ENCODE measurements at places on chromosomes 6 and 20. TPM values are rescaled to one million over a fixed set of nuclear protein-coding genes. Genes with fewer than 3 reads are reported as not detected.

FAM209B gene
- total RNA-seq = not detected

SAPCD1 gene
- total RNA-seq = 9.4 TPM

OPRM1 gene
- total RNA-seq = not detected

EFCAB8 gene
- 0.60 TPM for total RNA-seq

OGFRL1 gene
- total RNA-seq = 21.1 TPM

AHCY gene
- total RNA-seq = 101 TPM

SLC9A8 gene
- total RNA-seq = 14.4 TPM

MARCKS gene
- 320 TPM for total RNA-seq

FRS3 gene
- 4.4 TPM for total RNA-seq

PAX1 gene
- not detected for total RNA-seq

TREML2 gene
- not detected for total RNA-seq

CNR1 gene
- not detected for total RNA-seq

DNA sequence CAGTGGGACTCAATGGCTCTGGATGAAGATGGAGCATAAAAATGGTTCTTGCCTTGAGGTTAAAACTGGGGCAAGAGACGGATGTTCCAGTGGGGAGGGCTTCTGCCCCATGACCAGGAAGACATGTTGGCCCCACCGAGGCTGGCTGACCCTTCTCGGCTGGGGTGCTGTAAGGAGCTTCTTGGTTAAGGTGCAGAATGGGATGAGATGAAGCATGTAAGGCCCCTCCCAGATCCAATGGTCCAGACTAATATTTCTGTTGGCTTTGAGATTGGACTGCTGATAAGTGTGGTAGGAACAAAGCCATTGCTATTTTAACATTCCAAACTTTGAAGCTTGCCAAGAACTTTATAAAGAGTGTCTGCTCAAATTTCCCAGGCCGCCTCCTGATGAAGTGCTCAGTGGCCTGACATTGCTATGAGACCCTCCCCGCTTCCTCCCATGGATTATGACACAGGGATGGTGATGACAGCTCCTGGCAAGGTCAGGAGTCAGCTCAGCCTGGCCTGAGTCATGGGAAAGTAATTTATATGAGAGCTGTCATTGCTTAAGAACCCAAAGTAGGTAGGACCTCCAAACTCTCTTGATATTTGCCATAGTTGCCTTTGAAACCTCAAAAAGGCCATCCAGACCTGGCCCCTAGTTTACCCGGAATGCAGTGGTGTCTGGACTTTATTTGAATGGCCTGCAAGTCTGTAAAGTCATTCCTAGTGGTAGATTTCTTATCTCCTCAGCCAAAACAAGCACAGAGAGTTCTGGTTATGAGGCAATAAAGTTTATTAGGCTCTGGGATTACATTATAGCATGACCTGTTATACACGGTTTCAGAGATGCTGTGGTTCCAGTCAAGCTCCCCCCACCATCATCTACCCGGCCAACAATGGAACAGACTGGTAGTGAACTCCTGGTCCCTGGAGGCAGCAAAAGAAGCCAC is 55.2 kb downstream of the TGM2 start:
- DNase-seq = peak; percentile 84

GRCh38 chr6:7544597-7544996 is 3.1 kb downstream of the DSP start:
- no peak for DNase-seq

DNA sequence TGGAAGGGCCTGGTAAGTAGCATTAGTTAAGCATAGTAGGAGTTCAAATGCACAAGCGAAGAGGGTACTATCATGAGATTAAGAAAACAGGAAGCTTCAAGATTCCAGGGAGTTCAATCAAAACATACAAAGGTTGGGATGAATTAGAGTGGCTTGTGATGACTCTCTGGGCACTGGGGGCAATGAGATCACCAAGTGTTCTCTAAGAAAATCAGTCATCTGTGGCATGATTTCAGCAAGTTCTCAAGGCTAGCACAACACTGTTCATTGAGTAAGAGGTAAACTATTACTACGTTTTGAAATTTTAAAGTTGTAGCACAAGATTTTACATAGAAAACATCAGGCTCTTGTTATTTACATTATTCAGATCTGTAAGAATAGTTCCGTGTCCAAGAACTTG is 139.7 kb upstream of the FLRT3 start:
- no peak for DNase-seq

DNA sequence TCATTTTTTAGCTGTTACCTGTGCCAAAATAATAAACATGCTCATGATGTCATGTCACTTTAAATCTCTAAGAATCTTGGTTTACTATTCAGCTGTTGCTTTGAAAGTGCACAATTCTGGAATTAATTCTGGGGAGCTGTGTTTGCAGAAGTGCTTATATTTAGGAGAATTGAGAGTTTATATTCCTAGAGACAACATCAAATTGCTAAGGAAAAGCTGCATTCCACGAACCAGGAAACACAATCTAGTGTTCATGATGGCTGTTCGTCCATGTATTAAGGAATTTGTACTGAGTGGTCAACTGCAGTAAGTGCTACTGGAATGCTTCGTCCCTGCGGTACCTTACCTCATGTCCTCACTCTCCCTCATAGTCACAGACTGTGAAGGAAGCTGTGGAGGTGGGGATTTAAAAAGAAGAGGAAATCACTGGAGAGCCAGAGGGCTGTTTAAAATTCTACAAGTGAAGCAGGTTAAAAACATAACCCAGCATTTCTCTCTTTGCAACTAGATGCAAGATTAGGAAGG is 161.0 kb downstream of the TRMT11 start:
- DNase-seq = no peak

DNA sequence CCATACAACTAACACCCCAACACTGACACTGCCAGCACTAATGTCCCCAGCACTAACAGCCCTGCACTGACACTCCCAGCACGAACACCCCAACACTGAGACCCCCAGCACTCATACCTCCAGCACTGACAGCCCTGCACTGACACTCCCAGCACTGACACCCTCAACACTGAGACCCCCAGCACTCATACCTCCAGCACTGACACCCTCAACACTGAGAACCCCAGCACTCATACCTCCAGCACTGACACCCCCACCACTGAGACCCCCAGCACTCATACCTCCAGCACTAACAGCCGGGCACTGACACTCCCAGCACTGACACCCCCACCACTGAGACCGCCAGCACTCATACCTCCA is 57.2 kb downstream of the ERMARD start:
- no peak for DNase-seq

DNA sequence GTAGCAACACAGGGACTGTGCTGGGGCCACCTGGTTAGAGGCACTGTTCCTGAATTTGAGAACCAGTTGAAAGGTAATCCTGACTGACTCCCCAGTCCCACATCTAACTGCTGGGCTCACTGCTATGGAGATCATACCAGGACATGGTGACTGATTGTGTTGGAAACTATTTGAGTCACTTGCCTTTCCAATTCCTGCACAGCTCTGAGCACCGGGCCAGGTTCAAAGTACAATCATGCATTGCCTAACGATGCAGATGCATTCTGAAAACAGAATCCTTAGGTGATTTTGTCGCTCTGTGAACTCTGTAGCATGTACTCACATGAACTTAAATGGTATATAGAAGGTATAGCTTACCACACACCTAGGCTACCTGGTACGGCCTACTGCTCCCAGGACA is 215.3 kb downstream of the BMP7 start:
- DNase-seq = no peak

- DNase-seq = no peak
Observed at GRCh38 chr6:107077710-107078109, 37.6 kb downstream of the BEND3 start.

DNA sequence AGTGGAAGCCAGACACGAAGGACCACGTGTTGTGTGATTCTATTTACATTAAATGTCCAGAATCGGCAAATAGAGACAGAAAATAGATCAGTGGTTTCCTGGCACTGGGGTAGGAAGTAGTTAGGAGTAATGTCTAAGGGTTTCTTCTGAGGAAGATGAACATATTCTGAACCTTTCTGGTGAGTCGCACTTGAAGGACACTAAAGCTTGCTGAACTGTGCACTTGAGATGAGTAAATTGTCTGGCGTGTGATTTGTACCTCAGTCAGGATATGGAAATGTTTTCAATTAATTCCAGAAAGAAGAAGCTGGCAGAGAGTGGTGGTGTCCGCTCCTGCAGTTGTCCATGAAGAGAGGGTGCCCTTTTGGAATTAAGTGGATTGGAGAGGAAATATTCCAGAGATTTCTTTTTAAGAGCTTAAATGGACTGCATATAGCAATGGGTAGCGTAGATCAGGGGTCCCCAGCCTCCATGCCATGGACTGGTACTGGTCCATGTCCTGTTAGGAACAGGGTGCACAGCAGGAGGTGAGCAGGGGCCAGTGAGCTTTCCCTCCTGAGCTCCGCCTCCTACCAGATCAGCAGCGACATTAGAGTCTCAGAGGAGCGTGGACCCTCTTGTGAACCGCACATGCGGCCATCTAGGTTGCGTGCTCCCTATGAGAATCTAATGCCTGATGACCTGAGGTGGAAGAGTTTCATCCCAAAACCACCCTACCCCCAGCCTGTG is 12.4 kb upstream of the KIF25 start:
- no peak for DNase-seq

DNA sequence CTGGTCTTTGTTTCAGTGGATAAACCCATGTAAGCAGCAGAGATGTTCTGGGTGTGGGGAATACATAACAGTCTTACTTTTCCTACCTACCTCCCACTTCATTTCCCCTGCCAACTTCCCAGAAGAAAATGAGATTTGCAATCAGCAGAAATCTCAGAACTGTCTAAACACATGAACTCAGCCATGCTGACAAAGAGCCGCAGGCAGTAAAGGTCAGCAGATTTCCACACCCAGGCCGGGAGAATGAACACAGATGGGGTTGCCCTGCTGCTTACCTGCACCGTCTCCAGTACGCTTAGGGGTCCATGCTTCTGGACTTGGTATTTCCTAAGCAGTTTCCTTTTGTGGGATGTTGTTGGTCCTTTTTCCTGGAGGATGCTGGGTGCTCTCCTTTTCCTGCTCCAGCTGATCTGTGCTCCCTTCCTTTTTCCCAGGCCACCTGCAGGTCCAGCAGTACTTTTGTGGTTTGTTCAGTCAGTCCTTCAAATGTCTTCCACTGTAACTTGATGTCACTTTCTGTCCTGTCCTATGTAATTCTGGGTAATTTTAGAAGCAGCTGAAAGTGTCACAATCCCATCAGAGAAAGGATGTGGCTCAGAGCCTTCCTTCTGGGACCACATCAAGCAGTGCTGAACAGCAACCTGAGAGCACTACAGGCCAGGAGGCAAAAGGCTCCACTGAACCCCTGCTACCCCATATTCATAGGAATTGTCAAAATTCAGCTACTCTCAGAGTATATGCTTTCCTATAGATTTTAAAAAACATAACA is 129.0 kb downstream of the CEP57L1 start:
- DNase-seq = no peak

DNA sequence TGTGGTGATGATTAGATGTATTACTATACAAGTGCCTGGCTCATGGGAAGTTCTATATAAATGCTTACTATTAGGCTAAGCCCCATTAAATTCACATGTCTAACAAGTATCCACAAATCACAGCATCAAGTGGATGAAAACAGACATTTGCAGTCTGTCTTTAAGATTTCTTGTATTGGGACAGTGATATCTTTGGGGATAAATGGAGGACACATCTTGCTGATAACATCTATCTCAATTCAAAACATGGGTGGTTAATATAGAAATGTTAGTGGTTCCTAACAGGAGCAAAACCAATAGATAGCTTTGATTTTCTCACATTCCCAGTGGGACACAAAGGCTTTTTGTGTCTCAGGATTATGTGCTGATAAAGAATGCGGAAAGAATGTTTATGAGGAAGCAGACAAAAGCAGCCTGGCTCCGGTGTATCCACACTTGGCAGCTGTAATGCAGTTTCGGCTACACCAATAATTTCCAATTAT is 29.3 kb downstream of the PTPRK start:
- DNase-seq = peak; percentile 76

- DNase-seq = no peak
Observed at GRCh38 chr20:53331151-53331973, 262.3 kb downstream of the ZNF217 start.

DNA sequence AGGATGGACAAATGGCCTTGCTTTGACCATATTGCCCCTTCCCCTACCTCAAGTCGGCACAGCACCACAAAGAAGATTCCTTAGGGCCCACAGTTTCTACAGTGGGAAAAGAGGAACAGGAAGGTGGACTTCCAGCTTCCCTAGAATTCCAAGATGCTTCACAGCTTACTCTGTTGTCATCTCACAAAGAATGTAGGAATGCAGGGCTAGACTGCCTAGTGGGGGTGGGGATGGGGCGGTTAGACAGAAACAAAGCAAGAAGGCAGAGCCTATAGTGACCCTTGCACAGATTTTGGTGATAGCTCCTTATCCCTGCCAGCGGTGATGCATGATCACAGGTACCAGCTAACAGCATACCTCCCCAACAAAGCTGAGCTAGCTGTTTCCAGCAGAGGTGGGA is 607.6 kb upstream of the MAN1A1 start:
- DNase-seq = no peak

DNA sequence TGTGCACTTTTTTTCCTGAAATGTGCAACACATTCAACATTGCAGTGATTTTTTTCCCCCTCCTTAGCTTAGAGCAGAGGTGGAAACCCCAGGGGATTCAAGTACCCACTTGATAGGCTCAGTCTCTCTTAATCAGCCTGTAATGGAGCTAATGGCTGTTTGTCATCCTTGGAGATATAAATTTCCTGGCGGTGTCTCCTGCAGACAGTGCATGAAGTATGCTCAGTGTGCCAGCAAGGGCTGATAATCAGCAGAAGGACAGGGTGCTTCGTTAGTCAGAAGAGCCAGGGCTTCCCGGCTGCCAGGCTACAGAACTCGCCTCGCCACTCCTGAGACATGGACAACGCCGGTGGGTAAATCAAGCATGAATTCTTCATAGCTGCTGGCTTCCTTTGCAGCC is 69.8 kb upstream of the PHACTR2 start:
- no peak for DNase-seq

GRCh38 chr6:24321538-24322162 is 36.2 kb downstream of the DCDC2 start:
- no peak for DNase-seq

DNA sequence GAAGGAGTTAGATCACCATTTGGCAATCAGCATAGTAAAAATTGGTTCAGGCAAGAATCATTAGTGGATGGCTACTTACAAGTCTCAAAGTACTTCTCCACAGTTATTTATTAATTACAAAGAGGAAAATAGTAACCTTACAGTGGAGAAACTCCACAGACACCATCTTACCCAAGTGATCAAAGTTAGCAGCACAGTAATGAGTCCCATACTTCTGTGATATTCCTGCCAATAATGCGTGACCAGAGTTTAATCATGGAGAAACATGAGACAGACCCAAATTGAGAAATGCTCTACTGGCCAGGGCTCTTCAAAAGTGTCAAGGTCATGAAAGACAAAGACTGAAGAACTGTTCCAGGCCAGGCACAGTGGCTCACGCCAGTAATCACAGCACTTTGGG is 9.5 kb downstream of the TBC1D7 start:
- DNase-seq = no peak

DNA sequence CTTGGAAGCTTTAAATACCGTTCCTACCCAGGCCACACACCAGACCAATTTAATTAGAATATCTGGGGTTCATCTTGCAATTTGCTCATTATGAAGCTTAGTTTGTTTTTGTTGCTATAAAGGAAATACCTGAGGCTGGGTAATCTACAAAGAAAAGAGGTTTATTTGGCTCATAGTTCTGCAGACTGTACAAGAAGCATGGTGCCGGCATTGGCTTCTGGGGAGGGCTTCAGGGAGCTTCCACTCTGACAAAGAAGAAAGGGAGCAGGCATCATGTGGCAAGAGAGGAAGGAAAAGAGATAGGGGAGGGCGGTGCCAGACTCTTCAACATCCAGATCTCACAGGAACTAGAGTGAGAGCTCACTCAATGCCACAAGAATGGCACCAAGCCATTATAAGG is 73.6 kb downstream of the RNF182 start:
- DNase-seq = no peak

- DNase-seq = no peak
Observed at GRCh38 chr20:57080796-57081195, 185.6 kb downstream of the BMP7 start.

Measured in endothelial cell of umbilical vein (primary cell).